ENCODE measurements at places on chromosomes 16 and 17.

DNA sequence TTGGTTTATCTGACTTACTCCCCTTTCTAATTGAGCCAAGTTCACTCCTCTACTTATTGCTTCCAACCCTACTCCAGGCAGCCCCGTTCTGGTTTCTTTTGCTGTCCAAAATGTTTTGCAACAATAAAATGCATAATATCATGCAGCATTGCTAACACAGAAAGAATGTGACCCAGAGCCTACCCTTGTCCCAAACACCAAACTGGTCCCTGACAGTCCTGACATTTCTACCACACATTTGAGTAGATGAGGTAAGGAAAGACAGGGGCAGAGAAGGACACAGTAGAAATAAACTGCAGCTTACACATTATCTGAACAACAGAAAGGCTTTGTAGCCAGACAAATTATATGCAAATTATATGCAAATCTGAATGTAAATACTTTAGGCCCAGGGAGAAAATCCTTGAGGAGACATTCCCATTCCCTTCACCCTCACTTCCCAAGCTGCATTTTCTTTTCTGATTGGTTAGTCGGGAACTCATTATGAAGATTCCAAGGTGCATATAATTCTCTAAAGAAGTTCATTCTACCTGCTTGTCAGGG is 31.6 kb downstream of the SOX9 start:
- DNase-seq: no peak

GRCh38 chr17:66711881-66712321 is 123.0 kb upstream of the CACNG5 start:
- no peak for DNase-seq

GRCh38 chr17:13587487-13588338 is 14.0 kb downstream of the HS3ST3A1 start:
- no peak for DNase-seq

DNA sequence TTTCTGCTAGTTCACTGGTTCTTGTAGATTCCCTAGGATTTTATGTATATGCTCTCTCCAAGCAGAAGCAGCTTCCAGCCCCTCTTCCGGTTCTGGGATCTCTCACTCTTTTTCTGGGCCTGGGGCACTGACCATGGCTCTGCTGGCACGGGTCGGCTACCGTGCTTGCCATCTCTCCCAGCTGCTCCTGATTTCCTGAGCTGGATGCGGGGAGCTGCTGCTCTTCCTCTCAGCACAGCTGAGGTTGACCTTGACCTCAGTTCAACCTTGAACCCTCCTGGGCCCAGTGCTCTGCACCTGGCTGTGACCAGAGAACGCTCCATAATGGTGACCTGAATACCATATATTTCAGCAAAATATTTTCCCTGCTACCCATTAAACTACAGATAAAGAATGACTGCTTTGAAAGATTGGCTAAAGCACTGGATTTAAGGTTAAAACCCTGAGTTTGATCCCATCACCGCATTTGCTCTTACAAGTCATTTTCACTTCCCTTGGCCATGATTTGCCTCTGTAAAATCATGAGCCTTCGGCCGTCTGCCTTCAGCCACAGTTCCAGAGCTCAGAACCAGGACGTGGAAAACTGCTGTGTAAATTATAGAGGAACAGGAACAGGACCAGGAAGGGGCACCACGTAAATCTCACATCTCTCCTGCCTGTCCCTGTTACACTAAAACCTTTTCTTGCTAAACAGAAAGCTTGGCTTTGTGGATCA is 130.8 kb upstream of the CHMP6 start:
- DNase-seq: no peak

- no peak for DNase-seq
Measured at GRCh38 chr17:37546302-37546701, 56.6 kb downstream of the DUSP14 start.

DNA sequence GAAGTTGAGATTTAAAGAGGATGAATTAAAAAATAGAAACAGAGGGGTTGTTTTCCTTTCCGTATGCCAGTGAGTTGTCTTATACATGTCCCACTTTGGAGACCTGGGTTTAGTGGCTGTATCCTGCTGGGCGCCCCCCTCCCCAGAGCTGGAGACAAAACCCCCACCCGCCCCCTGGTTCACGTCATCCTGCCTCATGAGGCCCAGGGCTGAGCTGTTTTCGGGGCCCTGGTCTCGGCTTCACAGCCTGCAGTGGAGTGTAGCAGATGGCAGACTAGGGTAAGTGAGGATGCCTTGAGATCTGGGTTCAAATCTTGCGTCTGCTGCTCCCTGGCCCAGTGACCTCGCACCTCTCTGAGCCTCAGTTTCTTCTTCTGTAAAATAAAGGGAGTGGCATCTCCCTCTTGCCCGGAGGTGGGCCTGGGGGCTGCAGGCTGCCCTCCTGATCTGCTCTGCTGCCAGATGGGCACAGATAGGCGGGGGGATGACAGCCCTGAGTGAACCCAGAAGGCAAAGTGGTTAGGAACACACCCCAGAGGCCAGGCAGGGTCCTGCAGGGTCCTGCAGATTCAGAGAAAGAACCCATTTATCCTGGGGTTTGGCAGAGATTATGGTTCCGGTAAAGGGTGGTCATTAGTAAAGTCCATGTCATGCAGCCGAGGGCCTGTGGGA is 45.1 kb downstream of the SOCS3 start:
- DNase-seq: no peak

GRCh38 chr16:81863630-81864352 is 84.7 kb downstream of the PLCG2 start:
- no peak for DNase-seq

- no peak for DNase-seq
Measured at GRCh38 chr16:8818504-8819270, 21.0 kb downstream of the PMM2 start.
